ENCODE measurements at places on chromosomes 7 and 10.
A peak's percentile ranks its signal among the peaks of the same experiment; 100 is the strongest.

- no peak overlapping the region for H3K27ac ChIP-seq
- H3K27me3 ChIP-seq = no peaks in the 10 kb centered on the region
- no peaks in the 10 kb centered on the region for H3K4me1 ChIP-seq
Observed at GRCh38 chr7:152601305-152601798, 74.6 kb downstream of the XRCC2 start.

- no peaks in the 10 kb centered on the region for H3K27me3 ChIP-seq
- DNase-seq = no peak
- peaks cover 100% of the 10 kb centered on the region for H3K36me3 ChIP-seq
- no peaks in the 10 kb centered on the region for H3K4me1 ChIP-seq
Observed at GRCh38 chr7:141748396-141748795, 10.2 kb downstream of the SSBP1 start.

- no peaks in the 10 kb centered on the region for H3K4me1 ChIP-seq
- H3K27ac ChIP-seq = no peak overlapping the region
- H3K36me3 ChIP-seq = no peaks in the 10 kb centered on the region
- H3K27me3 ChIP-seq = no peaks in the 10 kb centered on the region
- H3K4me3 ChIP-seq = no peak overlapping the region
Observed at GRCh38 chr10:122740640-122741039, 41.0 kb upstream of the C10orf120 start.

- no peaks in the 10 kb centered on the region for H3K27me3 ChIP-seq
- DNase-seq = no peak
- H3K4me3 ChIP-seq = no peak overlapping the region
- peak overlapping the region; percentile 39 for H3K27ac ChIP-seq
Observed at GRCh38 chr10:11548768-11549099, 62.7 kb downstream of the USP6NL start.

- DNase-seq = peak; percentile 69
- H3K27me3 ChIP-seq = no peaks in the 10 kb centered on the region
- H3K36me3 ChIP-seq = peaks cover 65% of the 10 kb centered on the region
- peaks cover 90% of the 10 kb centered on the region for H3K4me1 ChIP-seq
- H3K27ac ChIP-seq = peak overlapping the region; percentile 87
Observed at GRCh38 chr10:128050936-128051335, 75.3 kb downstream of the MKI67 start.

GRCh38 chr7:146185844-146186243 lies 69.2 kb downstream of the CNTNAP2 start:
- no peaks in the 10 kb centered on the region for H3K36me3 ChIP-seq
- no peaks in the 10 kb centered on the region for H3K27me3 ChIP-seq
- H3K27ac ChIP-seq = no peak overlapping the region
- no peak overlapping the region for H3K4me3 ChIP-seq
